IMR-90 (cell line): ENCODE measurements at places on chromosomes 16 and 17. TPM values are rescaled to one million over a fixed set of nuclear protein-coding genes. Genes with fewer than 3 reads are reported as not detected.

The MT1G gene
- total RNA-seq = not detected in 2 replicates

The HOXB1 gene
- total RNA-seq = not detected in 2 replicates

The EIF3CL gene
- 119 and 180 TPM in 2 replicates for total RNA-seq

The TMC6 gene
- total RNA-seq = 0.28 TPM in 1 of 2 replicates, not detected in the other

The HBZ gene
- total RNA-seq = not detected in 2 replicates

DNA sequence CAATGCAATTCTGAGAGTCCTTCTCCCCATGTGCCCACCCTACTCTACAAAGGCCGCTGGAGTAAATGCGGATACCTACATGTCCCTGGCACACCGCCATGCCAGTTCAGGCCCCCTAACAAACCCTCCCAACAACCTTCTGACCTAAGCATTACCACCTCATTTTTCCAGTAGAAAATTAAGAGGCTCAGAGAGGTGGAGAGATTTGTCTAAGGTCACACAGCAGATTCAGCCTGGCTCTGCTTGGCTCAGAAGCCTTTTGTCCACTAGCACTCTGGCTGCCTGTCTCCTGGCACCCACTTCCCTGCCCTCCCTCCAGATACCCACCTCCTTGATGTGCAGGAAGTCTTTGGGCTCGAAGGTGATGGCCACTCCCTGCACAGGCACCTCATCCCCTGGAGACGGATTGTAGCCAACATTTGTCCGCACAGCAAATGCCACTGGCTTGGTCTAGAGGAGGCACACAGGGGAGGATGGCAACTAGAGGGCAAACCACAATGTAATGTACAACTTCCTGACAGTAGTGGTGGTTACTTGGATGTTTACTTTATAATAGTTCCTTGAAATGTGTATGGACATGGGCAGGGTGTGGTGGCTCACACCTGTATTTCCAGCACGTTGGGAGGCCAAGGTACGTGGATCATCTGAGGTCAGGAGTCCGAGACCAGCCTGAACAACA is 10.2 kb downstream of the CACNB1 start:
- DNase-seq = no peak

- DNase-seq = no peak
Measured at GRCh38 chr16:86727632-86728031, 149.3 kb downstream of the FOXL1 start.

DNA sequence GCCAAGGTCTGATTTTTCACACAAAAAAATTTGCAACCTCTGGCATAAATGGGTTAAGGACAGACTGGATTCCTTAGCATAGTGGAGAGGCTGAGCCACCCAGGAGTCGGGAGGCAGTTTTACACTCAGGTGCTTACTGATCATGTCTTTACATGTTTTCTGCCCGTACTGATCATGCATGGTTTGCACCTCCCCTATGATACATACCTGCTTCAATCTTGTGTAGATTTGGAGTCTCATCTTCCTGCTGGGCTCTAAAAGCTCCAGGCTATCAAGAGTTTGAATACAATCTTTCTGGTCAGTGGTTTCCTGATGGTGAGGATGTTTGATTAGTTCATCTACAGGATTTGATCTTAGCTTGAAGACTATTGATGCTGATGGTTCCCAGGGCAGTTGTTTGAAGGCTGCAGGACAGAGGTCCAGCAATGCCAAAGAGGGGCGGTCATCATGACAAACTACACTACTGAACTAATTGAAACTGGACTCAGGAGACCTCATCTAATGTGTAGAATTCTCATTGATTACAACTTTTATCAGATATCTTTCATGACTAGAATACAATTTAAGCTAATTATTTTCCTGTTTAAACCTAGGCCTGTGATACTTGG is 6.9 kb downstream of the C1QBP start:
- DNase-seq = no peak

DNA sequence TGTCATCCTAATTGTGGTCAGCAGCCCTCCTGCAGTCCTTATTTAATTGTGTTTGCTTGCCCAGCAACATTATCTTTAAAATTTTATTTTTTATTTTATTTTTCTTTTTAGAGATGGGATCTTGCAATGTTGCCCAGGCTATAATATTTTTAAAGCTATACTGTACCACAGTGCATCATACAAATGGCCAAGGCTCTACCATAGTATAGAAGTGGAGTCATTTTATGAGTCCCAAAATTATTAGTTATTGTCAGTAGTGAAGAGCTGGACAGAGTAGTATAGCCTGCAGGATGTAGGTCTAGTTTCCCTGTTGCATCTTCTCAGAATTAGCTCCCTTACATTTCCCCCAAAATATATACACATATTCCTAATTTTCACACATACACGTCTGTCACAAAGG is 44.1 kb downstream of the GAN start:
- no peak for DNase-seq

GRCh38 chr16:77172951-77173350 is 18.0 kb upstream of the MON1B start:
- no peak for DNase-seq

DNA sequence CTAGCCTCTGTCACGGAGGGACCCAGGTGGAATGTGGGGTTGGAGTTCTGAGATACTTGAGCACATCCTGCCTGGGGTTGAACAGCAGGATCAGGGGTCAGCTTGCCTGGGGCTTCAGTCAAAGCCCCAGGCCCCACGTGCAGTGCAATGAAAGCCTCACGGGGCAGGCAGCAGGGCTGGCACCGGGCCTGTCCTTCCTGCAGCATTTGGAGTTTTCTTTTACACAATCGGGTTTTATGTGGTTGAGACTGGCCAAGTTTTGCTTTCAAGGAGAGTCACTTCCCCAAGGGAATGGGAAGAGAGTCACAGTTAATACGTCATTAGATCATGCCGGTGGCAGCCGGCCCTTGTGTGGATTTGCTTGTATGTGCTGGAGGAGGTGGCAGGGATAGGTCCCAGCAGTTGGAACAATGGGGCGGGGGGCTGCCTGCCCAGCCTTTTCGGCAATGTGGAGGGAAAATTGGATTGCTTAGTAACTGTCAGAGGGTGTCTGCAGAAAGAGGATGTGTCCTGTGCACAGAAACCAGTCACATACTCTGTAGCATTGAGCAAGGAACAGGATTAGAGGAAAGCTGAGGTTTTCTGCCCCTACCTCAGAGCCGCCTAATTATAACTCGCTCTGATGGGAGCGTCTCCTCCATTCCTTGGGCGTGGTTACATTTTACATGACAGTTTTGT is 4.5 kb downstream of the RMI2 start:
- peak; percentile 92 for DNase-seq

DNA sequence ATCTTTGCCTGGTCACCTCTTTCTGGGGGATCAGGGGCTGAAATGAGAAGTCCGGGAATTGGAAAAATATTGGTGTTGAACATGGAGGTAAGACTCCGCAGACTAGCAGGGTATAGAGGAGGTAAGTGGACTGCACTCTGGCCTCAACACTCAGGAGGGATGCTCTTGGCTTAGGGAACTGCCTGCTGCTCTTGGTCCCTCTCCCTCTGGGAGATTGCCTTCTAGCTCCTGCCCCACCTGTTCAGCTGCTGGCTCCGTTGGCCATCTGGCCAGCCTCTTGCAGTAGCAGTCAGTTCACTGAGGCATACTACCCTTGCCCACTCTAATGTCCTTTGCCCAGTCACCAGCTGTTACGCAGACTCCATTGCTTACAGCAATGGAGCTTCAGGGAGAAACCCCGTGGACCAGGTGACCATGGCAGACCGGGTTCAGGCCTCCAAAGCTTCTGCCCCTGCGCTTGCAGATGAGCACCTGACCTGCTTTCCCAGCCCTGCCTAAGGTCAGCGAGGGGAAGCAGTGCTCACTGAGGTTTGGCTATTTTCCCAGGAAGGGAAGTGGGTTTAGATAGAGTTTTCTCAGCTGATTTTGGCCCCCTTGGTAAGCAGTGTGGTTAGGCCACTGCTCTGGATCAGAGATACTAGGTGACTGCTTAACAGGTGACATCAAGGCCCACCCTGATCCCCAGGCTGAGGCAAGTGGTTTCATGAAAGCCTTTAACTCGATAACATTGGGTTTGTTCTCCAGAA is 11.9 kb downstream of the CDK5RAP3 start:
- DNase-seq = no peak

DNA sequence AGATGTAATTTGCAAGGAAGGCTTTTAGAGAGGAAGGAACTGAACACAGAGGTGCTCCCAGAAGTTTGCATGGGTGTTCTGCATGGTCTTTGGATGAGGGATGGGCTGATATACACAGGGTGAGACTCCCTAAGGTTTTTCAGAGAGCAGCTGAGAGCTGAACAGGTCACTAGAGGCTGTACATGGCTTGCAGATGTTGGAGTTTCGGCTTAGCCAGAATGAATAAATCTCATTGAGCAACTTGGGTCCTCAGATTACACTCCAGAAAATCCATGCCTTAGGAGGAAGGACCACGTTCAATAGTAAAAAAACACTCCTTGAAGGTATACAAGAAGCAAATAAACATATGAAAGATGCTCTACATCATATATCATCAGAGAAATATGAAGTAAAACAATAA is 7.5 kb upstream of the ITGB3 start:
- DNase-seq = peak; percentile 25

- no peak for DNase-seq
Measured at GRCh38 chr16:69253870-69254341, 57.2 kb upstream of the VPS4A start.

DNA sequence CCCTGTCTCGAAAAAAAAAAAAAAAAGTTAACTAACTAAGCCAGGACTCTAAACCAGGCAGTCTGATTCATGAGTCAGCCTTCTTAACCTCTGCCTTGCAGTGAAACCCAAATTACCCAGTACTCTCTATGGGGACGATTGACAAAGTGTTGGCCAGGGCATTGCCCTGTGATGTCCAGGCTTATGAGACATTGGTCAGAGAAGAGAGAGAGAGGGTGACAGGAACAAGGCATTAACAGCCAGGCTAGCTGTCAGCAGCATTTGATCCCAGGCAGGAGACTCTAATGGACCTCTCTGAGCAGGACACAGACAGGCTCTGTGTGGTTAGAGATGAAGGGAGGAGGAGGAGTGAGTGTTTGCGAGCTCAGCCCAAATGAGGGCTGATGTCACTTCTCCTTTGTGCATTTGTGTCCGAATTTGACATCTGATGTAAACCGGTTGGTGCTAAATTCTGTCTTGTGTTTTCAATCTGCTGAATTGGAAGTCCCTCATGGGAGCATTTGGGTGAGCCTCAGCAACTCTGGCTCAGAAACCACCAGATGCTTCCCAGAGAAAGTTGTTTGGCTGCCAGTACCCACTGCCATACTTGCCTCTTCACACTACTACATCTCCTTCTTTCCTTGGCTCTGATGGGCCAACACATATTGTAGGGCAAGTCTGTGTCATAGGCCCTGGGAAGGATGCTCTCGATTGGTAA is 4.3 kb upstream of the MYL4 start:
- peak; percentile 47 for DNase-seq

GRCh38 chr16:84464116-84464515 is 40.3 kb downstream of the MEAK7 start:
- DNase-seq = no peak

- no peak for DNase-seq
Measured at GRCh38 chr17:8941520-8941919, 24.0 kb downstream of the PIK3R5 start.

- no peak for DNase-seq
Measured at GRCh38 chr17:2821868-2822267, 25.6 kb downstream of the RAP1GAP2 start.

DNA sequence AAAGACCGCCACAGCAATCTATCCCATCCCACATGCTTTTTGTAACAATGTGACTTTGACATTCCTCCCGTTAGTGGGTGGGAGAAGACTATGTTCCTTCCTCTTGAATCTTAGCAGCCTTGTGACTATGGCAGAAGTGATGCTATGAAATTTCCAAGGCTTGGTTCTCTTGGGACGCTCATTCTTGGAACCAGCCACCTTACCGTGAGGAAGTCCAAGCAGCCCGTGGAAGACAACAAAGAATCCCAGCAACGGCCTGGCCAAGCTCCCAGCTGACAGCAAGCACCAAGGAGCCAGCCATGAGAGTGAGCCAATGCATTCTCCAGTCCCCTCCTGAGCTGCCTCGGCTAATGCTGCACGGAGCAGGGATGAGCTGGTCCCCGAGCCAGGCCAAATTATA is 62.3 kb downstream of the VPS53 start:
- no peak for DNase-seq

DNA sequence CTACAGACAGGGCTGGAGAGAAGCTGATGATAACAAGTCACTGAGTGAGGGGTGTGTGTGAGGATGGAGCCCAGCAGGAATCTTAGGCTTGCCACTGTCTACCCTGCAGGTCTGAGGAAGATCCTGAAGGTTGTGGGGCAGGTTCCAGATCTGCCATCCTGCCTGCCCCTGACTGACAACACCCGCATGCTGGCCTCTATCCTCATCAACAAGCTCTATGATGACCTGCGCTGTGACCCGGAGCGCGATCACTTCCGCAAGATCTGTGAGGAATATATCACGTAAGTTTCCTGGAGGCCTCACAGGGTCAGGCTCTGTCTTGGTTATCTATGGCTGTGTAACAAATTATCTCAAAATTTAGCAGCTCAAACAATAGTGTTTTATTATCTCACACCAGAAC is 16.3 kb downstream of the UNC45B start:
- DNase-seq = no peak
